ENCODE measurements at places on chromosomes 5 and 9. TPM values are rescaled to one million over a fixed set of nuclear protein-coding genes. Genes with fewer than 3 reads are reported as not detected.

Gene ZDHHC12
- 49.6 TPM for total RNA-seq

Gene TSSK1B
- total RNA-seq = not detected

Gene SLC25A2
- not detected for total RNA-seq

Gene TXNDC8
- not detected for total RNA-seq

Gene C9orf43
- total RNA-seq = not detected

Gene BHMT2
- 2.9 TPM for total RNA-seq

Gene LOX
- 48.1 TPM for total RNA-seq

Gene JAKMIP2
- not detected for total RNA-seq

GRCh38 chr5:128062172-128062746 lies 21.3 kb upstream of the SLC12A2 start:
- DNase-seq = no peak

GRCh38 chr5:125393221-125393815 lies 646.9 kb upstream of the ZNF608 start:
- DNase-seq = no peak

DNA sequence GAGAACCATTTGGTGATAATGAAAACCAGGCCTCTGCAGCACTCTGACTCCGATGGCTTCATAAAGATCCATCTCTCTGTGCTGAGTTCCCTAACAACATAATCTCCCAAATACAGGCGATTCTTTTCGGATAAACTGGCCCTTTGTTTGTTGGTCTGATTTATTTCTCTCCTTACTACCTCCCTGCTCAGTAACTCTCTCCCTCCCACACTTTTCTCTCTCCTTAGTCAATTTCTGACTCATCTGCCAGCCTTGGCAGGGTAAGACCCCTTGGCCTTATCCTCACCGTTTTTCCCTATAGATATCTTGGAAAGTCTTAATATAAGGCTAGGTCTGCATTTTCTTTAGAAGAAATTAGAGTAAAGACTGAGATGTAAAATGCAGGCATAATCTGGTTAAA lies 128.7 kb downstream of the BRINP1 start:
- no peak for DNase-seq

DNA sequence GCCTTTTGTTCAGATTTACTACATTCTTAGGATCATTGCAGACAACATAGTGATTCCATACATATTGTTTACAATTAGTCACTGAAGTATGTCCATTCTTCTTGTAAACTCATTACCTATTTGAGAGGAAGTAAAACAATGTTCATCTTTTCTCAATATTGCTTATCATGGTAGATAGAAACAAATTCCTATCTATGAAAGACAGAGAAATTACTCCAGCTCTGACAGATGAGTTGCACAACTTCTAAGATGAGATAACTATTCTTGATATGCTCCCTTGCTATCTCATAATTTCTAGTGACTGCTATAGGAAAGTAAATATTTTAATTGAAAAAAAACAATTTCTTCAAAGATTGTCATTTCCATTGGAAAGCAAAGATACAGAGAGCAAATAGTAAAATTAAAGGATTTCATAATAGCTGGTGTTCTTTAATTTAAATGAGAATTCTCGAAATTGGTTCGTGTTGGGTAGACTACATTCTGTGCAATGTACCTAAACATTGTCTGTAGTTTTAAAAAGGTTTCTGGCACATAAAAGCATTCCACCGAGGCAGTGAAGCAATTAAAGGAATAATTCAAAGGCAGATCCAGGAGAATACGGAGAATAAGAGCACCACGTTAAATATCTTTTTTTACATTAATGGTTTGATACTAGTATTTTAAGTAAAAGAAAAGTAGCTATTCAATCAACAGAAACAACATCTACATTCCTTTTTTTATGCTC lies 1029.1 kb upstream of the ACO1 start:
- no peak for DNase-seq

GRCh38 chr5:151595411-151595826 lies 4.3 kb upstream of the FAT2 start:
- no peak for DNase-seq

GRCh38 chr9:6605202-6605601 lies 40.3 kb downstream of the GLDC start:
- no peak for DNase-seq

DNA sequence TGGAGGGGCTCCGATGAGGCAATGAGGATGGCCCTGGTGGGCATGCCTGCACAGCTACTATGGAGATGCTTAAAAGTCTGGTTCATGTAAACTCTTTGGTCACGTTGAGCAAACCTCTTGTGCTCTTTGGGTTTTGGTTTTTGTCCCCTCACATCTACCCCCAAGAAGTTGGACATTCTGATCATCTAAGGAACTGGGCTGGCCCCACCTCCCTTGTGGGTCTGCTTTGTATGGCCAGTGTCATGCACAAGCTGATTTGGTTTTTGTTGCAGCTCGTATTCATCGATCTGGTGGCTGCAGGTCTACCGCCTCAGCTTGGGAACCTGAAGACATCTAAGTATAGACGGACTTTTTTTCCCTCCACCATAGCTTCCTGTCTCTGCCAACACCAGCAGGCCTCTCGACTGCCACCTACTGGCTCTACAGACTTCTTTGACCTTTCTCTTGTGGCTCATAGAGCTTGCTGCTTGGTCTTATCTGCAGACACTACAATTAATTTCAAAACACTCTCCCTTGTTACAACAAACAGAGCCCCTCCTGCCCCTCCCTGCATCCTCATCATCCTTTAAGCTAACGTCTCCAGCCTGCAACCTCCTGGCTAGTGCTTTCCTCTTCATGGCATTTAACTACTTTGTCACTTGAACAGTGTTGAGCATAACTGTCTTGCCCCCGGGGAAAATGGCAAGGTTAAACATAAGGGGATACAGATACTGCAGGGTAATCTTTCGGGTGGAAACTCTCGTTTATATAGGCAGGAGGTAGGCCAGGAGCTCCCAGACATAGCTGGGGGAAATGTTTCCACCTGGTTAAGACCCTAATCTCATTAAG lies 34.5 kb downstream of the TSTD2 start:
- DNase-seq = peak; percentile 89

DNA sequence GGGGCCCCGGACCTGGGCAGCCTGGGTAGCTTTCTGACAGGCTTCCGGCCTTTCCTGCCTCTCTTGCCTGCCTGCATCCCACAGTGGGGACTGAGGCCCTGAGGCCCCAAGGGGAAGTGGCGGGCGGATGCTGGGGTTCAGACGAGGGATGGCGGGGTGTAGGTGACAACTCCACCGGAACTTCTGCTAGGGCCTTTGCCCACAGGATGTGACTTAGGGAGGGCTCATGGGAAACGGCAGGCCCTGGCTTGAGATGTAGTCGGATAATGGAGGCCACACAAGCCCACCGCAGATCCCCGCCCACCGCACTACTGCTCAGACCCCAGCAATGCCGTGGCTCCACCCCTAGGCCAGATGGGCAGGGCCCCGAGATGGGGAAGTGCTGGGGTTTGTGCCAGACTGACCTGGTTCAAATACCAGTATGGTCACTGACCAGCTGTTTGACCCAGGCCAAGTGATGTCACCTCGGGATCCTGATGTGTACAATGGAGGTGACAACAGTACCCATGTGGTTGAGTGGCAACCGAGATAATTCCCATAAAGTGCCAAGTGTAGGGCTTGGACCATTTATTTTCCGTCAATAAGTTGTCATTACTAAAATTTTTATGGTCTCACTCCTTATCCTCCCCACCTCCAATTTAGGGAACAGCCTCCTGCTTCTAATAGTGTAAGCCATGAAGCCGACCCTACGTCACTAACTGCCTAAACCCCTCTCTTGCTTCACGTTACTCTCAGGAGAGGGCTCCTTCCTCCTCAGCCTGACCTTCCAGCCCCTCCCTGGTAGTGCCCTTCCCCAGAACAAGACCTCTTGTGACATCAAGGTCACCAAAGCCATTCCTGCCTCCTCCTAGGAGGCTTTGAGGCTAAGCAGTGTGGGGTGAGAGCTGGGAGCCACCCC lies 2.5 kb upstream of the CDK9 start:
- peak; percentile 77 for DNase-seq

GRCh38 chr9:117097761-117098160 lies 317.1 kb downstream of the ASTN2 start:
- no peak for DNase-seq

- DNase-seq = no peak
Measured at GRCh38 chr5:145811834-145812625, 23.1 kb downstream of the PRELID2 start.

GRCh38 chr5:72418271-72418670 lies 88.9 kb downstream of the ZNF366 start:
- no peak for DNase-seq

DNA sequence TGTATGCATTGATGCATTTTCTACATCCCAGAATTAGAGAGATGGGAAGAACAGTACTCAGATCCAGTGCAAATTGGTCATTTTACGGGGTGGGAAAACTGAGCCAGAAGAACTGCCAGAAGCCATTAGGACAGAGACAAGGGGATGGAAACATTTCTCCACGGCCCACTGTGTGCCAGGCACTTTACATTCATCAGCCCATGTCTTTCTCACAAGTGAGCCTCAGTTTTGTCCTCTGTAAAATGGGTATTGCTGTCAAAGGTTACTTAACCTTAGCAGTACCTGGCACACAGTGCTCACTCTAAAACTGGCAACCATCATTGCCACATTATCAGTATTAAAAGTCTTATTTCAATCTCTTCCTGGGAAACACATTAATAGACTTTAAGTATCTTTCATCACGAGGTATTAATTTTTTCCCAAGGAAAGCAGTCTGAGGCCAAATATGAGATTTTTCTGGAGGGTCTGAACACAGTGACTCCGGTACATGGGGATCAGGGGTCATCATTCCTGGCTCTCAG lies 5.2 kb downstream of the DUSP1 start:
- DNase-seq = peak; percentile 91

- DNase-seq = no peak
Measured at GRCh38 chr9:5575000-5575399, 53.9 kb upstream of the RIC1 start.

DNA sequence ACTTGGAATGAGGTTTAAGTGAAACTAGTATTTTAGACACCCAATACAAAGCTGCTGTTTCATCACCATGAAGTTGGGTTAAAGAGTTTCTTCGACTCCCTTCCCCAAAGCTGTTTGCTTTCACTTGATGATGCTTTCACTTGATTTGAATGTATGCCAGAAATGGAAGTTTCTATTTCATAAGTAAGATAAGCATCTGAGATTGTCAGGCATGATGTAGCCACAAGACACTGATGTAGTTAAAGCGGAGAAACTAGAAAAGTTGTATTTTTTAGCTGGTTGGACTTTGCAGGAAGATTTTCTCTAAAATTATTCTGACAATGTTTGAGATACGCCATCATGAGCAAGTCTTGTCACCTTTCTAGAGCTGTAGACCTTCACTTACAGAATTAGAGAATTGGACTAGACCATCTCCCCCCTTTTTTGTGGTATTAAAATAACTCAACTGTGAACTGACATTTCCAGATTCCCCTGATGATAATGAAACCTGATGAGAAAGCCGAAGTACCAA lies 20.0 kb downstream of the MOCS2 start:
- no peak for DNase-seq

DNA sequence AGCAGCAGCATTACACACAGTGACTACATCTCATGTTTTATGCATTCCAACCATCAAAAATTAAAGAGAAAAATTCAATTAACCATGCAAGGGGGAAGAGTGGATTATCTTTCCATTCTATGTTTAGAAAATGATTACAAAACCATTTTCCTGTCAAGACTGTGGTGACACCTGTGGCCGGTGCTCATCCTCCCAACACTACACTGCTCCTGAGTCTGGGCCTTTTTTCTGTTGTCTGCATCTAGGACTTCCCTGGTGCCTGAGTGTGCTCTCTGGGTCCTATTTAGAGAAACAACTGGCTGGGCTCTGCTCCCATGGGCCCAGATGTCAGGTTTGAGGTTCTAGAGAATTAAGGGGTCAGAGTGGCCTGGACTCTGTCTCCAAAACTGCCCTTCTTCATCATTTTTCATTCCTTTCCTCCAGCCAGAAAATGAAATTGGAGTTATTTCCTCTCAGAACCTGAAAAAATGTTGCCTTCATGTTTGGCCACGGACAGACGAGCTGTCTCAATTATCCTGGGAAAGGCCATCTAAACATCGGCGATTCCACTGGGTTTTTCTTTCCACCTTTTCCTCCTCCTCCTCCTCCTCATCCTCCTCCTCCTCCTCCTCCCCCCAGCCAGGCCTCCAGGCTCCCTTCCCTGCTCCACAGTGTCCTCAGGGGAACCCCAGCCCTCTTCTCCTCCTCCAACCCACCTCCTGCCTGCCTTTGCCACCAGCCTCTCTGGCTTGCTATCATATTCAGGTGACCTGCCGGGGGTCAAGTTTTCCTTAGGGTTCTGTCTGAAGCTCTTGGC lies 11.4 kb upstream of the ARSI start:
- DNase-seq = no peak

DNA sequence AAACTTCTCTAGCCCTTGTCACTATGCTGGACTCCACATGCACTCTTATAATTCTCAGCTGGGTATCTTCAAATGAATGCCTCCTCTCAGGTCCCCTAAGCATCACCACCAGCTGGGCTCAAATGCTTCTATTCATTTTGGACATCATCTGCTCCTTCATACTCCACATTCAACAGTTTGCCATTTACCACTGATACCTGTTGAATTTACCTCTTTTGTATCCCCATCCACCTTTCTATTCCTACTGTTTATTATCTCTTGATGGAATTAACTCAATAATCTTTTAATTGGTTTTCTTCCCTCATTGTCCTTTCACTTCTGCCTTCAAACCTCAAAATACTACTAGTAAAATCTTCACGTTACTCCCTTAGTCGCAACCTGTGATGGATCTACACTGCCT lies 14.5 kb downstream of the RANBP6 start:
- DNase-seq = no peak

GRCh38 chr9:91089405-91090129 lies 272.2 kb downstream of the AUH start:
- no peak for DNase-seq

DNA sequence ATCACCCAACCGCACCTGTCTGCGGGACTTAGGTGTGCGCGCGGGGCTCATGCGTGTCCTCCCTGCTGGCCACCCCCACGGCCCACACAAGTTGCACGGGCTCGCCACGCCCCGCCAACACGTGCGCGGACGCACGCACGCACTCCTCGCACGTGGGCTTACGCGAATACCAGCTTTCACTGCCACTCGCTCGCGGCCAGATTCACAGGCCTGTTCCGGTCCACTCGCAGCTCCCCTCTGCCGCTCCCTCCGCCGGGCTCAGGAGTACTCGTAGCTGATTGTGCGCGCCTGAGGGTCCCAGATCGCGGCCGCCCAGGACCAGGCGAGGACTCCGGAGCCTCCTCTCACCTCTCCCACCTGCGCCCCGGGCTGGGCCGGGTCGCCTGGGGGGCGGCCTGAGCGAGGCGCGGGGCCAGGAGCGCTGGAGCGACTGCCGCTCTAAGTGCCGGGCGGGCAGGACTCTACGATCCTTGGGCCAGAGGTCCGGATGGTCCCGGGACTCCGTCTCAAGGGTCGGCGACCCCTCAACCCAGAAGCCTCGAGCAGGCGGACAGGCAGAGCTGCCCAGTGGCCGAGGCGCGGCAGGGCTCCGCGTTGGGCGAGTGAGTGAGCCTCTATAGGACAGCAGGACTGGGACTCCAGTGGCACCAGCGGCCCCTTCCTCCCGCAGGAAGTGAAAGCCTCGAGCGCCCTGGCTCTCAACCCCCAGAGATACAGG lies 3.4 kb downstream of the PCDHGC5 start:
- no peak for DNase-seq

GRCh38 chr5:27437594-27438200 lies 399.3 kb upstream of the CDH9 start:
- DNase-seq = no peak
